CD4-positive, alpha-beta T cell treated with Interleukin-21 for 1 hour (primary cell): ENCODE measurements at places on chromosomes 11 and 22.

DNA sequence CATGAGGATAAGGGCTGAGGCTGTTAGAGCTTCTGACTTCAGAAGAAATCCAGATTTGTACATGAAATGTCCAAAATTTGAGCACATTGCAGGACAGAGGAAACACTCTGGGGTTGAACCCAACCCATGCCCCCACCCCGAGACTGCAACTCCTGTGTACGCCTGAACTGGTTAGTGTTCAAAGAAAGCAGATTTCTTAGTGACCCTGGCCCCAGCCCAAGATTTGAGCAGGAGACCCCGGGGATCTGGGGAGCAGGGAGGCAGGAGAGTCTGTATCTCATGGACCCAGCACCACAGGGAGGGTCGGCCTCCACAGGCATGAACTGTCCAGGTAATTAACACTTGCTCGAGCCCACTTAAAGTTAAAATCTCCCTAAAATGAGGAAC lies 69.3 kb upstream of the WNT7B start:
- no peak for DNase-seq

DNA sequence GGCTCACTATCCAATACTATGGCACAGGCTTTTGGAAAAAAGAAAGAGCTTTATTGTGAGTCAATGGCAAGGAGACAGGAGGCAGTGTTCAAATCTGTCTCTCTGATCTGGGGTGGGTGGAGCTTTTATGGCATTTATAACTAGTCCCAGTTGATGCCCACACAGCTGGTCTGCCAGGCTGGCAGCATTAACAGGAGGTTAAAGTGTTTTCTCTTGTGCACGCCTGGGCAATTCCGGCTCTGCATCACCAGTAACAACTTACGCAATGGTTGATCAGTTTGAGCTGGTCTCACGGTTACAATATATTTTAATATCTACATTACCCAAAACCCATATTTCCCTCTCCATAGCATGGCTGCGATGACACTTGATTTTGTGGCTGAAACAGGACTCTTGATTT lies 15.1 kb upstream of the SMIM38 start:
- DNase-seq = no peak

- no peak for DNase-seq
Measured at GRCh38 chr11:126817096-126817495, 183.5 kb downstream of the KIRREL3 start.

DNA sequence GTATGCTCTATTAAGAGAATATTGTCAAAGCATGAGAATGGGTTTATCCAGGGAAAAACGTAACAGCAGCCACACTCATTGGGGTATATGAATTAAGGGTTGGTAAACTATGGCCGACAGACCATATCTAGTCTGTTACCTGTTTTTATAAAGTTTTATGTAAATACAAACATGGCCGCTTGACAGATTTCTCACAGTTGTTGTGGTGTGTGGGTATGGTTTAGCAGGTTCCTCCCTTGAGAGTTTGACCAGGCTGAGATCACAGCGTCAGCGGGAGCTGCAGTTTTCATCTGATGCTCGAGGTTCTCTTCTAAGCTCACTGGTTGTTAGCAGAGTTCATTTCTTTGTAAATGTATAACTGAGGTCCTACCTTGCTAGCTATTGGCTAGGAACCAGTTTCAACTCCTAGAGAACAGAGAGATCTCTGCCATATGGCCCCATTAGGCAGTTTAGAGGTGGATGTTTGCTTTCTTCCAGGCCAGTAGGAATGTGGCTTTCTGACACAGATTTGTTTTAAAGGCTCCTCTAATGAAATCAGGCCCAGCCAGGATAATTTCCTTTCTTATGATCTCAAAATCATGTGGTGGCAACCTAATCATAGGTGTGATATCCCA lies 45.5 kb upstream of the GRIK4 start:
- no peak for DNase-seq

DNA sequence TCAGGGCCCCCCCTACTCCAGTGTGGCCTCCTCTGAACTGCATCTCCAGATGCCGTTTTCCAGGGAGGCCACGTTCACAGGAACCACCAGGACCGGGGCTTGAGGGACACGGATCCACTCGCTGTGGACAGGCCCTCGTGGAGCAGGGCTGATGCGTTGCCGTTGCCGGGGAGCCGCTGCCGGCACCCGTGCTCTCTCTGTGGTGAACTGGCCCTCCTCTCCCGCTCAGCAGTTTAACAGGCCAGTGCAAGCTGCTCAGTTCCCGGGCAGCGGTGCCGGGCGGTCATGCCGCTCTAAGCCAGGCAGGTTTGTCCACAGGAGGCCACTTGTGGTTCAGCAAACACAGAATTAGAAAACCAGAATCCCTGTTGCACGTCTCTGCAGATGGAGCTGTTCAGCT lies 301.6 kb downstream of the TBC1D22A start:
- DNase-seq = no peak

- DNase-seq = no peak
Measured at GRCh38 chr11:19520681-19521080, 192.0 kb upstream of the NAV2 start.

- no peak for DNase-seq
Measured at GRCh38 chr11:36449561-36450096, 60.4 kb downstream of the TRAF6 start.

DNA sequence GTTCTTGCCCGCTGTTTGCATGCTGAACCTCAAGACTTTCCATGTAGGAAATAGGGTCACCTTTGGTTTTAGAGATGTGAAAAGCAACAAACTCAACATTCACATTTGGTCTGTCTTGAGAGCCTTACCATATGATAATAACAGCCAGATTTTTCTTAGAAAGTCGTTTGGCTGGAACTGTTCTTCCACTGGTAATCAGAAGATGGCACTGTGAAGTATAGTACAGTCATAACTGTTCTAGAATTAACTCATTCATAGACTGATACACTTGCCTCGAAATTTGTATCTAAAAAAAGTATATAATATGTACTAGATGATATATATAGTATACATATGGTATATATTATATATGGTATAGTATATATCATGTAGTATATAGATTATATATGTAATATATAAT lies 12.3 kb downstream of the LUZP2 start:
- no peak for DNase-seq

- no peak for DNase-seq
Measured at GRCh38 chr22:17109113-17109865, 11.9 kb downstream of the TMEM121B start.

- DNase-seq = no peak
Measured at GRCh38 chr11:69001243-69002081, 11.6 kb downstream of the MRGPRF start.

- no peak for DNase-seq
Measured at GRCh38 chr11:69351460-69351859, 57.5 kb downstream of the MYEOV start.

DNA sequence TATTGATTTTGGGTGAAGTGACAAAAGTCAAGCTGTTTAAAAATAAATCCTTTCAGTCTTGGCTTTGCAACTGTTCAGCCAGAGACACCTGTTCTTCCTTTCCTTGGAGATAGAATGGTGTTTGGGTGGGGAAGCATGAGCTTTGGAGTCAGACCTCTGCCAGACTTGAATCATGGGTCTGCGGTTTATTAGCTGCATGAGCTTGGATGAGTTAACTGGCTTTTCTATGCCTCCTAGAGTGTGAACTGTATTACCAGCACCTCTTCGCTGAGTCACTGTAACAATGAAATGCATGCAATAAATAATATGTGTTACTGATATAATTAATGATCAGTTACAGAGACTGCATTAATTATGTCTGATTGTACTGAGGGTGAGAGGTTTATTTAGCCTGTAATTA lies 13.5 kb upstream of the MYEOV start:
- no peak for DNase-seq

DNA sequence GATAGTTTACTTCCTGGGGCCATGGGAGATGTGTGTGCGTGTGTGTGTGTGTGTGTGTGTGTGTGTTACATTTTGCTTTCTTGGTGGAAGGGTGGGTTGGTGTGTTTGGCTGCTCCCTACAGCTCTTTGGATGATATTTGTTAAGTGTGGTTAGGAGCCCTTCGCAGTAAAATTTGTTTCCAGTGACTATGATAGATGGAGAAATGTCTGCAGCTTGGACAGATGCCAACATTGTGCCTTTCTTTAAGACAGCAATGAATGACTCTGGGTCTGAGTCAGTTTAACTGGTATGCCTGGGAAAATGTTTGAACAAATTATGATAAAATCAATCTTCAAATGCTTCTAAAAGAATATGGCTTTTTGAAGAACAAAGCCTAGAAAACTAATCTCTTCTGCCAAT lies 102.7 kb upstream of the TRPC6 start:
- DNase-seq = no peak

- DNase-seq = no peak
Measured at GRCh38 chr11:83011333-83012167, 60.1 kb downstream of the RAB30 start.

GRCh38 chr11:75341612-75342011 lies 9.8 kb downstream of the ARRB1 start:
- DNase-seq = no peak

GRCh38 chr22:42257386-42257785 lies 13.1 kb downstream of the TCF20 start:
- DNase-seq = no peak

DNA sequence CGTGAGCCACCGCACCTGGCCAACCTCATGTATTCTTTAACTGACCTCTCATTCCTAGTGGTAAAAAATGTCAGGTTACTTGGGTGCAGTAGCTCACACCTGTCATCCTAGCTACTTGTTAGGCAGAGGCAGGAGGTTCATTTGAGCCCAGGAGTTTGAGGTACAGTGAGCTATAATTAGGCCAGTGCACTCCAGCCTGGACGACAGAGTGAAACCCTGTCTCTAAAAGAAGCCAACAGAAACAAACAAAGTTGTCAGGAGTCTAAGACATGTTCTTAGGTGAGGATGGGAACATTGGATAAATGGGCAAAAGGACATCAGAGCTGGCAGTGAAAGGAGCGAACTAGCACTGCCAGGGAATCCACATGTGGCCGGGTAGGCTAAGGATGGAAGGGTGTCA lies 18.1 kb downstream of the MADD start:
- DNase-seq = no peak

GRCh38 chr11:60915248-60915914 lies 1.4 kb downstream of the TMEM109 start:
- peak; percentile 79 for DNase-seq

DNA sequence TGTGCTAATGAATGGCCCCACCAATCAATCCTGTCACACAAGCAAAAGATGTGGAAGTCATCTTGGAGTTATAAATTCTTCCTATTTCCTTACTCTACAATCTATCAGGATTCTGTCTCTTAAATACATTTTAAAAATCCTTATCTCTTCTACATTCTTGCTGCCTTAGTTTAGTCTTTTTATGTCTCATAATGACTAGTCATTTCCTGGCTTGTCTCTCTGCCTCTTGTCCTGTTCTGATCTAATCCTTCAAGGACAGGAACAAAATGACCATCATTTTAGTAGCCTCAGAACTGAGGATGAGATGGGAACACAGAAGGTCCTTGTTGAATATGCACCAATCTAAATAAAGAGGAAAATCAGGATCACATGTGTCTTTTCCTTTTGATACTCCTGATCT lies 56.6 kb upstream of the LIN7C start:
- no peak for DNase-seq

GRCh38 chr22:32707971-32708370 lies 93.5 kb upstream of the TIMP3 start:
- DNase-seq = no peak

DNA sequence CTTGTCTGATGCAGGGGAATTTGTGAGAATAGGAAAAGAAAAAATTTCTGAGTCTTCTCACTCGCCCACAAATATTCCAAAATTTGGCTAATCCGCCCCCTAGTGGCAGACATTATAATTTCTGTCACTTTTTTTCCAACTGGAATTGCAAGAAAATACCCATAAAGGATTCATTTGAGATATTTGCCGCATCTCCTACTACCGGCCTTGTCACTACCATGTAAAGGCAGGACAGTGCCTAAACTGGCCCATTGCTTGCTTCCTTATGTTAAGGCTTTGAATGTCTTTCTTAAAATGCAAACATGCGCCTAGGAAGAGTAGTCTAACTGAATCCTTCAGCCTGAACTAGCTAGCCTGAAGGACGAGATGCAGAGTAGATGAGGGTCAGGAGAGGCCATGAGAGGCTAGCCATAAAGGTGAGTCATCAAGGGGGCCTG lies 9.3 kb upstream of the CEP295 start:
- peak; percentile 49 for DNase-seq

DNA sequence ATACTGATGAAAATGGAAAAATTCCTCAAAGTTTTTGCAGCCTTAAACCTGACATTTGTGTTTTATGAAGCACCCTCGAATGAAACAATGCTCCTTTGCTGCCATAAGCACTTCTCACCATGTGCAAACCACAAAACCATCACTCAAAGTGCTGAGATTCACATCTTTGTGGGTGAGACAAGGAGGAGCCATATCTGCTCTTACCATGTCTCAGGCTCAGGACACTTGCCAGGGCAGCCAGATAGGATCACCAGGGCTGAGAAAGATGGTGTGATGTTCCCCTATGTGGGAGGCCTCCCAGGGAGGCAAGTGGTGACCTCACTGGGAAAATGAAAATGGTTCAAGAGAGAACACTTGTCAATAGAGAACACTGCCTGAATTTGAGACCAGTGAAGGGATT lies 120.4 kb downstream of the CCDC34 start:
- DNase-seq = no peak

DNA sequence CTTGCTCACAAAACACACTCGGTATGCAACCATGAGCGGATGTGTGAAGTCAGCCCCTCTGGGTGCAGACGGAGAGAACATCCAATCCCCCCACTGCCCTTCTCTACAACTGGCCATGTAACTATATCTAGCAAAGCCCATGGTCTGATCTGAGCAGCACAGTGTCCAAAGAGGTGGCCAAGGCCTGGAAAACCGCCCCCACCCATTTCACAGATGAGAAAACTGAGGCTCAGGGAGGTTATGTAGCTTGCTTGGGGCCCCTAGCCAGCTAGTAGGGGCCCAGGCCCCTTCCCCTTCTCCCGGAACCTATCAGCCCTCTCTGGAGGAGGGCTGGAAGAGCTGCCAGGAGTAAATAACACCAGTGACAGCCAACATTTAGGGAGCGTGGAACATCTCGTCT lies 15.4 kb upstream of the NEFH start:
- no peak for DNase-seq

- no peak for DNase-seq
Measured at GRCh38 chr22:39725351-39726035, 154.9 kb downstream of the CACNA1I start.

- no peak for DNase-seq
Measured at GRCh38 chr22:46390652-46391301, 55.3 kb downstream of the TRMU start.

DNA sequence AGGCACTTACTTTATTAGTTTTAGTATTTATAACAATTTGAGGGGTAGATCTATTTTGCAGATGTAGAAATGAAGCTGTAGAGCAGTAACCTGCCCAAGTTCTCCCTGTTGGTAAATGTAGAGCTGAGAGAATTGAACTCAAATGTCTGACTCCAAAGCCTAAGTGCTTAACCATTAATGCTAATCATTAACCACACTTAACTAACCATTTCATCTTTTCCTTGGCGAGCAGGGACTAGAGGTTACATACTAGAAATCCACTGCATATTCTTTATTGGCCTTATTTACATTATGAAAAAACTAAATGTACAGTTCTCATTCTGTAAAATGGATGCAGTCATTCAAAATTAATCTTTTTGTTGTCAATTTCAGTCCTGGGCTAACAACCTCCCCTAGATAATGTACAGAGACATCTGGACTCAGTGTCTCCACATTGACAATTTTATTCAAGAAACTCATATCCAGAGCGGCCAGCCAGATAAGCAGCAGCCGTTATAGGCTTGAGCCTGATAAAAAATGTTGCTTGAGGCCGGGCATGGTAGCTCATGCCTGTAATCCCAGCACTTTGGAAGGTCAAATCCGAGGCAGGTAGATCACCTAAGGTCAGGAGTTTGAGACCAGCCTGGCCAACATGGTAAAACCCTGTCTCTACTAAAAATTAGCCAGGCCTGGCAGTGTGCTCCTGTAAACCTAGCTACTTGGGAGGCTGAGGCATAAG lies 76.7 kb upstream of the PICALM start:
- no peak for DNase-seq
